K562 (cell line): ENCODE measurements at places on chromosomes 5 and 9. TPM values are rescaled to one million over a fixed set of nuclear protein-coding genes. Genes with fewer than 3 reads are reported as not detected.

FBP2 gene
- total RNA-seq = not detected in 2 replicates

FOXD1 gene
- 0.22 and 0.40 TPM in 2 replicates for total RNA-seq

IFNA13 gene
- total RNA-seq = not detected in 2 replicates

FABP6 gene
- total RNA-seq = not detected in 2 replicates

ARRDC1 gene
- 32.2 and 32.5 TPM in 2 replicates for total RNA-seq

F12 gene
- total RNA-seq = 18.3 and 22.6 TPM in 2 replicates

DNA sequence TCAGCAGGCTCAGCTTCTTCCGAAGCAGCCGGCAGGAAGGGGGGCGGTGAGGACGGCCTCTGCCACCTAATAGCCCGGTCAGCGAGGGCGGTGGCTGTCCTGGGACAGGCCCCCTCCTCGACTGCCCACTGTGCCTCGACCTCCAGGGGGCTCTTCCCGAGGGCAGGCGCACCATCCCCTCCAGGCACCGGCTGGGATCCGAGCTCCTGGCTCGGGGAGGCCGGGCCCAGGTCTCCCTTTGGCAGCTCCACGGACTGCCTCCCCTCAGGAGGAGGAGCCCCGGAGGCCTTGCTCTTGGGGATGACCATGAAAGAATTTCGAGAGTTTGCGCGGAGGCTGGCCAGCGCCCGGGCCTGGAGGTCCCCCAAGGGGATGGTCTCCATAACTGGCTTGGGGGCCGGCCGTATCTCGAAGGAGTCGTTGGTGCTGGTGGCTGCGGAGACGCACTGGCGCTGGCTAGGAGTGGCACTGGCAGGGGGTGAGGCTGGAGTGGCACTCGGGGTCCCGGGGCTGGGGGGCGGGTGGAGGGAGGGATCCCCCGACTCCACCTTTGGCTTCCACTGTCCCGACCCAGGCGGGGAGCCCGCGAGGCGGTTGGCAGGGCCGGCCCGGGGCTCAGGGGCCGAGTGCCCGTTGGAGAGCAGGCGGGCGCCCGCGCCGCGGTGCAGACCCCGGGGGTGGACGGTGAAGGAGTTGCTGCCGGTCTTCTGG lies 975 bp downstream of the TPRN start:
- peaks cover 30% of the 10 kb centered on the region for H3K4me1 ChIP-seq
- H3K27me3 ChIP-seq = no peaks in the 10 kb centered on the region
- peak overlapping the region; percentile 37 for H3K4me3 ChIP-seq
- H3K36me3 ChIP-seq = peaks cover 16% of the 10 kb centered on the region; the same call in 2 of the 3 replicates

DNA sequence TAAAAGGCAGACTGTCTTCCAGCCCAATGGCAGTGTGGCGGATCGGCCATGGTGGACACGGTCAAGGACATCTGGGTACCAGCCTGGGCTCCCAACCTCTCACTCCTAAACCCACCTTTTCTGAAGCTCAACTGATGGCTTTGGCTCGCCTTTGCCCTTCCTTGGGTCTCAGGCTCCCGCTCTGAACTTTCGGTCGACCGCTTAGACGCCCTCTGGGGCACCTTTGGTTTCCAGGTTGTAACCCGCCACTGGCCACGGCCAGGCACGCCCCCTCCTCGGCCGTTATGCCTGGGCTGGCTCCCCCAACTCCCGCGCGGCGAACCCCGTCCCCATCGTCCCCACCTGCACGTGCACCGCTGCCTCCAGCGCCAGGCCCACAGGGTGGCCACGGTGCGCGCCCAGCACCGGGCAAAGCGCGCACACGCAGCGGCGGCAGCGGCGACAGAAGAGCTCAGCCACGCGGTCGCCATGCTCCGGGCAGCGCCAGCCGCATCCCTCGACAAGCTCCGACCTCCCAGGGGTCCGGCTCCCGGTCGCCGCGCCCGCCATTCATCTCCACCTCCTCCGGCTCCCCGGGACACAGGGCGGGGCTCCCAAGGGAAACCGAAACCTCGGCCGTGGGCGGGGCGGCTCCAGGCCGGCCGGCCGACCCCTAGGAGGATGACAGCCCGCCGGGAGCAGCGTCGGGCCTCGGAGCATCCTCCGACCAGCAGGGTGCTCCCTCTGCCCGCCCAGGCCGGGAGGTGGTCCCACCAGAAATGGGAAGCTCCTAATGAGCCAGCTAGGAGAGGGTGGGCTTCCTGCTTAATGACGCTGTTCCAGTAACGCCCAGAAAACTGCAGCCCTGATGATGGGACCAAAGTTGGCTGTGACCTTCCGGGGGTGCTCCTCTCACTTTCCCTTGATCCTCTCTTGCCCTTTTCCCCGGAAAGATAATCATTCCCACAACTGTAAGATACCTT lies at the start of gene TRIM14:
TSS of gene TRIM14 (minus strand) at position 583 of the 962 bp plus-strand sequence. CDS start at position 549, 34 bp downstream.
- H3K36me3 ChIP-seq = peaks cover 18% of the 10 kb centered on the region; the same call in 1 of the 3 replicates
- peaks cover 22% of the 10 kb centered on the region for H3K4me1 ChIP-seq
- H3K4me3 ChIP-seq = peak within 1 kb of the TSS; percentile 76
- no peaks in the 10 kb centered on the region for H3K27me3 ChIP-seq

DNA sequence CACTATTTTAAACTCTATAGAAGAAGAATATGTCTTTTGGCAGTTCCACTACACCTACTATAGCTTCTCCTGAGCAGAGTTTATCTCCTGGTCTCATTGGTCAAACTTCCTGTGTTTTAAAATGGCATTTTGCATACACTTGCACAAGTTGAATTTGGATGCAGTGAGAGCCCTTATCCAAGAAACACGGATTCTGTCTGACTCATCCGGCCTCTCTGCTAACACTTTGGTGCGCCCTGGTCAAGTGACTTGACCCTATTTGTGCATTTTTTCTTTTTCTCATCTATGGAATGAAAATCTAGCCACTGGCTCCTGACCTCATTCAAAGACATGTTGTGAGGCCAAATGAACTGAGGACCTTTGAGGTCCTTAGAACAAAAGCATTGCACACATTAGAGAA lies 20.0 kb downstream of the PIP5K1B start:
- no peak overlapping the region for H3K4me3 ChIP-seq
- H3K27me3 ChIP-seq = no peaks in the 10 kb centered on the region
- H3K4me1 ChIP-seq = peaks cover 8% of the 10 kb centered on the region
- peak; percentile 62 for DNase-seq
- H3K36me3 ChIP-seq = no peaks in the 10 kb centered on the region
- H3K27ac ChIP-seq = no peak overlapping the region

GRCh38 chr5:53030893-53031292 lies 41.7 kb downstream of the ITGA2 start:
- H3K36me3 ChIP-seq = no peaks in the 10 kb centered on the region
- no peak overlapping the region for H3K4me3 ChIP-seq
- no peak overlapping the region for H3K27ac ChIP-seq
- DNase-seq = no peak

GRCh38 chr9:120538339-120538738 lies 41.6 kb downstream of the CDK5RAP2 start:
- no peaks in the 10 kb centered on the region for H3K4me1 ChIP-seq
- no peak overlapping the region for H3K4me3 ChIP-seq
- peaks cover 84% of the 10 kb centered on the region for H3K36me3 ChIP-seq
- no peaks in the 10 kb centered on the region for H3K27me3 ChIP-seq

GRCh38 chr9:37028420-37029031 lies 5.5 kb downstream of the PAX5 start:
- DNase-seq = no peak
- no peak overlapping the region for H3K4me3 ChIP-seq
- peaks cover 18% of the 10 kb centered on the region for H3K27me3 ChIP-seq
- H3K27ac ChIP-seq = no peak overlapping the region

GRCh38 chr5:75042522-75042921 lies 9.8 kb downstream of the GCNT4 start:
- no peak for DNase-seq
- no peak overlapping the region for H3K4me3 ChIP-seq

- H3K4me1 ChIP-seq = no peaks in the 10 kb centered on the region
- no peak overlapping the region for H3K4me3 ChIP-seq
- H3K36me3 ChIP-seq = no peaks in the 10 kb centered on the region
- H3K27ac ChIP-seq = no peak overlapping the region
These were observed 128.8 kb upstream of the FBXL7 start for GRCh38 chr5:15371184-15371583.

- DNase-seq = no peak
- H3K4me1 ChIP-seq = peaks cover 3% of the 10 kb centered on the region; the same call in 1 of the 2 replicates
- no peaks in the 10 kb centered on the region for H3K36me3 ChIP-seq
- H3K27me3 ChIP-seq = peaks cover 8% of the 10 kb centered on the region; the same call in 2 of the 3 replicates
- no peak overlapping the region for H3K4me3 ChIP-seq
- no peak overlapping the region for H3K27ac ChIP-seq
These were observed 161.7 kb downstream of the OLFM1 start for GRCh38 chr9:135249191-135249590.

DNA sequence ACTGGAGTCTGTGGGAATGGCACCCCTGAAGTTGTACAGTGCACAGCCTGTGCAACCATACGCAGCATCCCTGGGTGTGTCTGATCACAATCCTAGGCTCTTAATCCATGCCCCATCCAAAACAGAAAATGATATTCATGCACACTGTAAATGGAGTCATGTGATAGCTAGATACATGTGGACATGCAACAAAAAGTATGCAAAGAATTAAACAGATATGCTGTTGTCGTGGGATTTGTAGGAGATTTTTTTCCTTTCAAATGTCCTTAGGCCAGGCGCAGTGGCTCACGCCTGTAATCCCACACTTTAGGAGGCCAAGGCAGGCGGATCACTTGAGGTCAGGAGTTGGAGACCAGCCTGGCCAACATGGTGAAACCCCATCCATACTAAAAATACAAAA lies 36.1 kb downstream of the PRRX2 start:
- no peaks in the 10 kb centered on the region for H3K36me3 ChIP-seq
- DNase-seq = no peak
- H3K27ac ChIP-seq = no peak overlapping the region
- H3K4me3 ChIP-seq = no peak overlapping the region
- peaks cover 20% of the 10 kb centered on the region for H3K4me1 ChIP-seq
- peaks cover 56% of the 10 kb centered on the region for H3K27me3 ChIP-seq

- H3K4me3 ChIP-seq = no peak overlapping the region
- H3K27ac ChIP-seq = no peak overlapping the region
- no peaks in the 10 kb centered on the region for H3K36me3 ChIP-seq
- no peak for DNase-seq
- no peaks in the 10 kb centered on the region for H3K4me1 ChIP-seq
These were observed 363.2 kb downstream of the OSTF1 start for GRCh38 chr9:75451505-75451904.

GRCh38 chr5:124650951-124651662 lies 95.3 kb downstream of the ZNF608 start:
- DNase-seq = peak; percentile 32
- peak overlapping the region; percentile 43 for H3K4me3 ChIP-seq
- H3K4me1 ChIP-seq = peaks cover 17% of the 10 kb centered on the region
- H3K27ac ChIP-seq = peak overlapping the region; percentile 91; the same call in 1 of the 3 replicates

GRCh38 chr9:105425816-105426433 lies 21.9 kb upstream of the FSD1L start:
- H3K4me3 ChIP-seq = no peak overlapping the region
- no peaks in the 10 kb centered on the region for H3K36me3 ChIP-seq
- no peaks in the 10 kb centered on the region for H3K4me1 ChIP-seq
- DNase-seq = no peak

- no peaks in the 10 kb centered on the region for H3K27me3 ChIP-seq
- no peak for DNase-seq
- no peak overlapping the region for H3K27ac ChIP-seq
- no peak overlapping the region for H3K4me3 ChIP-seq
- no peaks in the 10 kb centered on the region for H3K4me1 ChIP-seq
- H3K36me3 ChIP-seq = no peaks in the 10 kb centered on the region
These were observed 513.6 kb upstream of the C9orf72 start for GRCh38 chr9:28086881-28087280.

- H3K4me3 ChIP-seq = no peak overlapping the region
- H3K36me3 ChIP-seq = no peaks in the 10 kb centered on the region
- H3K27ac ChIP-seq = no peak overlapping the region
- H3K4me1 ChIP-seq = no peaks in the 10 kb centered on the region
These were observed 571.2 kb upstream of the WWC1 start for GRCh38 chr5:167720259-167720658.

- no peaks in the 10 kb centered on the region for H3K4me1 ChIP-seq
- peaks cover 21% of the 10 kb centered on the region; the same call in 1 of the 3 replicates for H3K27me3 ChIP-seq
- no peak for DNase-seq
- no peak overlapping the region for H3K27ac ChIP-seq
These were observed 16.0 kb downstream of the ANXA6 start for GRCh38 chr5:151141535-151141934.

- H3K4me3 ChIP-seq = no peak overlapping the region
- H3K36me3 ChIP-seq = no peaks in the 10 kb centered on the region
- H3K27me3 ChIP-seq = peaks cover 6% of the 10 kb centered on the region
- H3K27ac ChIP-seq = no peak overlapping the region
- H3K4me1 ChIP-seq = peaks cover 12% of the 10 kb centered on the region; the same call in 2 of the 3 replicates
These were observed 13.0 kb upstream of the RAD23B start for GRCh38 chr9:107270082-107270481.

- no peak overlapping the region for H3K27ac ChIP-seq
- H3K4me3 ChIP-seq = no peak overlapping the region
- H3K27me3 ChIP-seq = peaks cover 9% of the 10 kb centered on the region; the same call in 1 of the 3 replicates
- no peaks in the 10 kb centered on the region for H3K36me3 ChIP-seq
- no peak for DNase-seq
- no peaks in the 10 kb centered on the region for H3K4me1 ChIP-seq
These were observed 179.8 kb downstream of the OLFM1 start for GRCh38 chr9:135267191-135267809.

- H3K36me3 ChIP-seq = no peaks in the 10 kb centered on the region
- peaks cover 59% of the 10 kb centered on the region for H3K27me3 ChIP-seq
- no peak overlapping the region for H3K27ac ChIP-seq
- DNase-seq = no peak
These were observed 62.9 kb downstream of the COL5A1 start for GRCh38 chr9:134704498-134704897.

- H3K4me1 ChIP-seq = no peaks in the 10 kb centered on the region
- no peak for DNase-seq
- H3K36me3 ChIP-seq = no peaks in the 10 kb centered on the region
- no peak overlapping the region for H3K27ac ChIP-seq
These were observed 159.4 kb downstream of the RASEF start for GRCh38 chr9:82903503-82903902.

GRCh38 chr5:36842087-36842486 lies 34.5 kb upstream of the NIPBL start:
- H3K36me3 ChIP-seq = no peaks in the 10 kb centered on the region
- H3K27me3 ChIP-seq = peaks cover 8% of the 10 kb centered on the region; the same call in 1 of the 2 replicates
- H3K4me3 ChIP-seq = no peak overlapping the region
- DNase-seq = no peak
